ENCODE measurements at places on chromosomes 3 and 15.

GRCh38 chr15:29698030-29698701, 124.1 kb downstream of the TJP1 start:
- DNase-seq = no peak

DNA sequence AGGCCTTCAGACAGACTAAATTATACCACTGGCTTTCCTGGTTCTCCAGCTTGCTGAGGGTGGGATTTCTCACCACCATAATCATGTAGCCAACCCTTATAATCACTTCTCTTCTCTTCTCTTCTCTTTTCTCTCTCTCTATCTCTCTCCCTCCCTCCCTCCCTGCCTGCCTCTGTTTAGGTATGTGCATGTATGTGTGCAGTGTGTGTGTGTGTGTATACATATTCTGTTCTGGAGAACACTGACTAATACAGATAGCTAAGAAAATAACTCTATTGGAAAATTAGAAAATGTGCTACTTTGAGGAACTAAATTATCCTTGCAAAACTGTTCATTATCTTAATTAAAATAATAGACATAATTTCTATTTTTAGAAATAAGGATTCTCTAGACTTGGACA, 118.6 kb upstream of the GADL1 start:
- no peak for DNase-seq

- no peak for DNase-seq
Measured at GRCh38 chr3:11698326-11699082, 54.8 kb upstream of the VGLL4 start.

DNA sequence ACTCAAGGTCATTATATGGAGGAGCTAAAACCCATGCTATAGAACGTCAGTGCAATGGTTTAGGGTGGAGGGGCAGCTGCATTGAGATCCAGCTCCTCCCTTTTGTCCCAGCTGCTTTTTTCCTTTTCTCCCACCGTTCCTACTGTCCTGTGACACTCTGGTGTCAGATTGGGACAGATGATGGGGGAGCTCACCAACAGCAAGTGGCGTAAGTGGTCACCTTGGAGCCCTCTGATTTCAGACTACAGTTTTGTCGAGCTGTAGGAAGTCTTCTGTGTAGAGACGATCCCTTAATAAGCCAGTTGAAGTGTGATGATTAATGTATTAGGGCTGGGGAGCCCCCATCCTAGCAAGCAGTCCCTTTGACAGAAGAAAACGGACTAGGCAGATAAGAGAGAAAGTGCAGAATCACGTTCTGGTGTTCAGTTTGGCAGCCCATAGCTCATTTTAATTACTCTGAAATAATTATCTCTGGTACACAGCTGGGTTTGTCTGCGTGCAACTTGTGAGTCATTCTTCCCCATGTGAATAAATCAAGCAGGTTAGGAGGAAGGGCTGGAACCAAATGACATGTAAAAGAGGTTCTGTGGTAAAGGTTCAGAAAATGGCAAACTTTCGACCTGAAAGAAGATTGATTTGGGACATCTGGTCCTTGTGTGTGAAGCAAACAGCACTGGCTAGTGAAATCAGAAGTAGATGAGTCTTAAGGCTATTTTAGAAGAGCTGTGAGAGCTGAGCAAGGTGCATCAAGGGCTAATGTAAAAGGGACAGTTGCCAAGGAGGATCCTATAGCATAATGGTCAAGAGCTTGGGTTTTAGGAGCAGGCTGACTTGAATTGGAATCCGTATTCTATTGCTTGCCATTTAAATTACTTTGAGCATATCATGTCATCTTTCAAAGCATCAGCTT, 241.4 kb downstream of the EDEM1 start:
- no peak for DNase-seq

DNA sequence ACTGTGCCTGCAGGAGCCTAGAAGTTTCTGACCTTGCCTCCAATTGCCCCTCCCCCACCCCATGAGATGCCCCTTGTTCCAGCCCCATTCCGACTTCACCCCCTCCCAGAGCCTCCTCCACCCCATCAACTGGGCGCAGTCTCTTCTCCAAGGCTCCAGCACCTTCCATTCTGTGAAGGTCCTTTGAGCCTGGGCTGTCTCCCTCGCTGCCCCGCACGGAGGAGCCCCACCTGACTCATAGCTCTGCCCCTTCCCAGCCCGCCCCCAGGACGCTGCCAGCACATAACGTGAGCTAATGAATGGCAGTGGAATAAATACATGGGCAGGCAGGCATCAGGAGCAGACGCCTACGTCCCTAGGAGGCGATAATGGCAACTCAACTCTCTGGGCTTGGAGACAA, 113.1 kb downstream of the NUP210 start:
- no peak for DNase-seq

GRCh38 chr3:10798600-10799367, 17.2 kb upstream of the SLC6A11 start:
- DNase-seq = no peak

DNA sequence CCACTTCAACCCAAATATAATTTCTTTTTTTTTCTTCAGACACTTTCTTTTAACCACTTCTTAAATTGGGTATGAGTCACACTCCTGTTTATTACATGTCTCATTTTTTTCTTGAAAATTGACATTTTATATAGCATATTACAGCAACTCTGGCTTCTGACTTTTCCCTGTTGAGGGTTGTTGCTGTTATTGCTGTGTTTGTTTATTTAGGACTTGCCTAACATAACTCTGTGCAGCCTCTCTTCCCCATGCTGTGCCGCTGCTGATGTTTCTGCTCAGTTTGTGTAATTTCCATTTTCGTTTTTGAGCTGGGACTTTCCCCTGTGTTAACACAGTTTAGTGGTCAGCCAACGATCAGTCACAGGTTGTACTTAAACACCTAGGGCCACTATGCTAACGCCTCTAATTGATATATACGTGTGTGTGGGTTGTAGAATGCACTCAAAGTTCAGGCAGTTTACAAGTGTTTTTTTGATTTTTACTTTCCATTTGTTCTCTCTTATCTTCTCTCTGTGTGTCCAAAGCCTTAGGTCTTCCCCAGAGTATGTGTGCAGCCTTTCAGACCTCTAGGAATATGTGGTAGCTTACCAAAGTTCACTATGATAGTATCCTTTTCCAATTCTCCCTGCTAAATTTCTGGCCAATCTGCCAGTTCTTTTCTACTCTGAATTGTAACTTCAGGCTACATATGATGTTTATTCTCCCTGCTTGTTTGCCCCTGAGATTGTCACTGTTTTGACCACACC, 337.2 kb downstream of the ZBTB20 start:
- no peak for DNase-seq

GRCh38 chr3:78139166-78139565, 1099.3 kb downstream of the ROBO2 start:
- no peak for DNase-seq

DNA sequence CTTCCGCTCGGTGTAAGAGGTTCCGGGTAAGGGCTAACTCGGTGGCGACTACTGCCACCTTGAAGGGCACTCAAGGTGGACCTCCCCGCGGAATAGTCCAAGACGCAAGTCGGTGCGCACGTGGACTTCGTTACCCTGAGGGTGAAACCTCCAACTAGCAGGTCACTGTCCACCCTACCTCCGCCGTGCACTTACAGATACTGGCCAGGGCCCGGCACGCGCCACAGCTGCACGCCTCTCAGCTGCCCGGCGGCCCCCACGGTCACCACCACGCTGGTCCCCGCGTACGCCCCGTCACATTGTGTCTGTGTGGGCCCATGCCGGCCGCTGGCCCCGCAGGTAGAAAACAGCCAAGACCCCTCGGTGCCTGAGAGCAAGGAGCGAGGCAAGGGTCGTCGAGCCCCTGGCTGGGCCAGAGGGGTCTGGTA, 1.1 kb downstream of the LTK start:
- DNase-seq = no peak

DNA sequence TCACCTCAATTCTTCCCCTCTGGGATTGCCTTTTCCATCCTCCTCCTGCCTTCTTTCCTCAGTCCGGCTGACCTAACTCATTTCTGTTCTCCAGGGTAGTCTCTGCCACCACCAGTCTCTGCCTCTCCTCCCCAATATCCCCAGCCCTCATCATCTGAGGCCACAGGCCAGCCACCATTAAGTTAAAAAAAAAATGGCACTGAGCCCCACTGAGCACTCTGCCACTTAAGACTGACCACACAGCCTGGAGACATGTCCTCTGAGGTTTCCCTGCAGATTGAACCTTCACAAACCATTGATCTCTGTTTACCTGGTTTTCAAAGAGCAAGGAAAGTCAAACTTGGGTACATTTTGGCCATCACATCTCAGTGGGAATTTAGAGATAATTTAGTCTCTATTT, 13.6 kb downstream of the LRRC2 start:
- DNase-seq = no peak

GRCh38 chr3:136490646-136491405, 240.7 kb downstream of the PCCB start:
- no peak for DNase-seq

DNA sequence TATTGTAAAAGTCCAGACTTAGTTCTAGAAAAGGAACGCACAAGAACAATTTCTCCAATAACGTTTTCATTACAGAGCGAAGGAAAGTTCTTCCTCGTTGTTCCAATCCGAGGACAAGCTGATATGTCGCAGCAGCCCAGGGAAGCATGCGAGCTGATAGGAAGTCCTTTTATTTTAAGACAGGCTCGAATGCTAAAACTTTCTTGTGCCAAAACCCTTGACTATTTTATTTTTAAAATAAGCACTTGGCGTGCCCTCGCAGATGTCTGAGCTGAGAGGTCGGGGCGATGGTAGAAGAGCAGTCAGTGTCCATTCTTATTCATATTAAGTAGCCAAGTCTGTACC, 433 bp upstream of the MITF start:
- DNase-seq = no peak

GRCh38 chr15:70854666-70854976, 664 bp upstream of the LARP6 start:
- no peak for DNase-seq

DNA sequence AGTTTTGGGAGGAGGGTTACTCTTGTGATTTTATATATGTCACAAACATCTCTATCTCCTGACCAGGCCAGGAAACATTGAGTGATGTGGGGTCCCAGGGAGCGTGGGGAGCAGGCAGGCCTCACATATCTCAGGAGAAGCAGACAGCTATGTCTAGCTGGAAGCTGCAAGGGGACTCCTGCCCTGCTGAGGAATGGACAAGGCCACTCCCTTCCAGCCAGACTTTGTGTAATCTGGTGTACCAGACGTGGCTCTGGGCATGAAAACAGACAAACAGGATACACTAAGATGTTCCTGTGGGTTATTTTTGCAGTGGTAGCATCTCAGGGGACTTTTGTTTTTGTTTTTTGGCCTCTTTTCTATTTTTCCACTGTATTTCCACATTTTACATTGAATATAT, 23.2 kb downstream of the CYP8B1 start:
- no peak for DNase-seq

DNA sequence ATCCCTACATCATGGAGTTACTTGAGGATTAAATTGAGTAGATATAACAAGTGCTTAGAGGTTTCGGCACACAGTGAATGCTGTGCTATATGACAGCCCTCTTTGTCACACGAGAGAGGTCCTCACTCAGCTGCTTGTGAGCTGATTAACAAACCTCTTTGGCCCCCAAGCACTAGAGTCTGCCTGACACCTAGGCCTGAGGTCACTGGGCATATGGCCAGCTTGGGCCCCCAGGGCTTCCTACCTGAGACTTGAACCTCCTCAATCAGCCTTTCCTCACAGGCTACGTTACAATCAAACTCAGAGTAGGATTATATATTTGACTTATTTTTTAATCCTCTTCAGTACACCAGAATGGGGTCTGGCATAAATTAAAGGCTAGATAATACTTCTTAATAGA, 88.8 kb downstream of the WDR72 start:
- no peak for DNase-seq

DNA sequence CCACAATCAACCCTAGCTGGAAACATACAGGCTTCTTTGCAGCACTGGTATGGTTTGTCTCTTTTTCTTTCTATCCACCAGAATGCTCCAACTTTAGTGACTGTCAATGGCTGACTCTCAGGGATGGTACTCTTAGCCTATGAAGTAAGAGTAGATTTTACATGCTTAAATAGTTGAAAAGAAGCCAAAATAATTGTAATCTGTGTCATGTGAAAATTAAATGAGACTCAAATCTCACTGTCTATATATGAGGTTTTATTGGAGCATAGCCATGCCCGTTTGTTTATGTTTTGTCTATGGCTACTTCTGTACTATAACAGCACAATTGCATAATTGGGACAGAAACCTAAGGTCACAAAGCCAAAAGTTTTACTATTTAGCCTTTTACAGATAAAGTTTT, 29.1 kb upstream of the PDZRN3 start:
- DNase-seq = no peak

- no peak for DNase-seq
Measured at GRCh38 chr15:88391700-88392099, 75.5 kb downstream of the MRPL46 start.

DNA sequence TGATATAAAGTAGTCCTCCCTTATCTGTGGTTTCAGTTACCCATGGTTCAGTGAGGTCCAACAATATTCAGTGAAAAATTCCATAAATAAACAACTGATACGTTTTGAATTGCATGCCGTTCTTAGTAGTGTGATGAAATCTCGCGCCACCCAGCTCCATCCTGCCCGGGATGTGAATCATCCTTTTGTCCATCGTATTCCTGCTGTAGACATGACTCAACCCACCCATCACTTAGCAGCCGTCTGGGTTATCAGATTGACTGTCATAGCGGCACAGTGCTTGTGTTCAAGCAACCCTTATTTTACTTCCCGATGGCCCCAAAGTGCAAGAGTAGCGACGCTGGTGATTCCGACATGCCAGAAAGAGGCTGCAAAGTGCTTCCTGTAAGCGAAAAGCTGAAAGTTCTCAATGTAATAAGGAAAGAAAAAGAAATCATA, 48.0 kb upstream of the MEX3B start:
- no peak for DNase-seq

GRCh38 chr3:58383904-58384303, 49.7 kb downstream of the PDHB start:
- no peak for DNase-seq

DNA sequence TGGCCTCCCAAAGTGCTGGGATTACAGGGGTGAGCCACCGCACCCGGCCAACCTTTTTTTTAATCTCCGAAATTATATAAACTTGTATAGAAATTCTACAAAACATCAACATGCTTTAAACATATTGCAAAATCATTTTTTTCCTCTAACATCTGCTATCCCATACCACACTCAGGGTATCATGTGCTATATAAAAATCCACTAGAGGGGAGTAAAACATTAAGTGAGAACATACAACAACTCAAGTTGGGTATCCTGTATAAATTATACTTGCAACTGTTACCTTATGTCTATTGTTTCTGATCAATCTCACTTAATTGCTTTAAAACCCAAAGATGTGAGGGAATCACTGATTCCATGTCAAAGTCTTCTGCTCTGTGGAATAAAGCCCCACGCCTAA, 71.9 kb upstream of the FBN1 start:
- DNase-seq = no peak

DNA sequence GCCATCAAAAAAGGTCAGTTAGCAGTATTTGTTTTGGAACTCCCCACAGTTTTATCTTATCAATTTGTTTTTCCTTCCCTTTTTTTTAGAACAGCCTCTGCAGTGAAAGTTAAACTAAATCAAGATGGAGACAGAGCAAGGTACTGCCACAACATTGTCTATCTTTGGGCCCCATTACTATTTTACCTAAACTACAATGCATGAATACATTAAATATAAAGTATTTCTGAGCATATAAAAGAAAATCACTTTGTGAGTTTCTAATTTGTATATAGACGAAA, 139.5 kb downstream of the MEIS2 start:
- DNase-seq = no peak
